ENCODE measurements at places on chromosomes 7 and 10. TPM values are rescaled to one million over a fixed set of nuclear protein-coding genes. Genes with fewer than 3 reads are reported as not detected.

C10orf143 gene
- 6.7 TPM for total RNA-seq

OR13A1 gene
- total RNA-seq: not detected

PNLIPRP3 gene
- not detected for total RNA-seq

DNA sequence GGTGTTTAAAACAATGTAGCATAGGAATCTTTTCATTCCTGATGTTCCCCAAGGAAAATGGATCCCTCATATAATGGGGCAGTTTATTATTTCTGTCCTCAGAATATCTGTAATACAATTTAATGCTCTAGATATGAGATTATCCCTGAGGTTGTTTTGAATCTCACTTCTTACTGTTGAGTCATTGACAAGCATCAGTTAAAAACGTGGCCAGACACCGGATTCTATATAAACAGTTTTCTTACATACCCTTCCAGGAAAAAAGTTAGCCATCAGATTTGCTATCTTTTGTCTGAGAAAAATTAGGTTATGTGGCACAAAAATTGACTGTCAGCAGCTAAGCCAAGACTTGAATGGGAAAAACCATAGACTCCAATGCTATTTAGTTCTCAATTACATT, 539.8 kb upstream of the CELF2 start:
- no peak overlapping the region for H3K4me3 ChIP-seq
- H3K4me1 ChIP-seq: no peaks in the 10 kb centered on the region
- no peaks in the 10 kb centered on the region for H3K36me3 ChIP-seq
- H3K27ac ChIP-seq: no peak overlapping the region
- no peaks in the 10 kb centered on the region for H3K27me3 ChIP-seq

DNA sequence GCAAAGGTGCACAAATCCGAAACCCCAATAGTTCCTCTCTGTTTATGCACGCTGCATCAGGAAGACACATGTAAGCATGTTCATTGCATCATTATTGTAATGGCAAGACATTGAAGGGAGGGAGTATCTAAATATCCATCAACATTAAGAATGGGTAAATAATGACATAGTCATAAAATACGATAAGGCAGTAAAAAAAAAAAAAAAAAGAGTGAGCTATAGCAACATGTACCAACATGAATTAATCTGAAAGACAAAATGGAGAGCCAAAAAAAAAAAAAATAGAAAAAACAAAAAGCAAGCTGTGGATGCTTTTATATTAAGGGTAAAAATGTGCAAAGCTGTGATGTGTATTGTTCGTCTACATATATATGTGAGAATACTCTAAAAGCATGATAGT, 70.2 kb upstream of the ABLIM1 start:
- H3K4me1 ChIP-seq: no peaks in the 10 kb centered on the region
- H3K27ac ChIP-seq: no peak overlapping the region
- no peak for DNase-seq
- no peaks in the 10 kb centered on the region for H3K36me3 ChIP-seq
- H3K27me3 ChIP-seq: no peaks in the 10 kb centered on the region

DNA sequence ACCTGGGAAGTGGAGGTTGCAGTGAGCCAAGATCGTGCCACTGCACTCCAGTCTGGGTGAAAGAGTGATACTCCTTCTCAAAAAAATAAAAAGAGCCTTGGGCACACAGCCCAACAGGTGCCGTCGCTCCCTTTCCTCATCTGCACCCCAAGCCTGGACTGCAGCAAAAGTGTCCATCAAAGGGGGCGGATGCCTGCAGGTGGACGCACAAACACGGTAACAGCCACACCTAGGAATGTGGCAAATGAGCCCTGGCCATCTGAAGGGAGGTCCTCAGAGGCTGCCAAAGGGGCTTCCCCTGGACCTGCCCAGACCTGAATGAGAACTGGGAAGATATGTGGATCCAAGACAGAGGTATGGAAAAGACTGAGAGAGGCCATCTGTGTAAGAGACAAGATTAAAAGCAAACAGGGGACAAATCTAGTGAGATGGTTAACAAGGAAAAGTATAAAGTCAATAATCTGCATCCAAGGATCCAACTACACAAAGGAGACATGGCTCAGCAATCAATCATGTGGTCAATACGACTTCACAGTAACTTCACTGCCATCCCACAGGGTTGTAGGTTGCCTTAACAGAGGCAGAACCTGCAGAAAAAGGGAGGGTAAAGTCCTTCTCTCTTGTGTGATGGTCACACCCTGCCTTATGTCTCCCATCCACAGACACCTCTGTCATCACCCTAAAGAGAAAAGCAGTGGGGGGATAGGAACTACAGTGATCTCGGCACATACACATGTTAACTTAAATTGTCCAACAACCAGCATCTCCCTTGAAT, 25.4 kb downstream of the DRGX start:
- DNase-seq: no peak
- no peak overlapping the region for H3K27ac ChIP-seq
- H3K4me3 ChIP-seq: no peak overlapping the region
- no peaks in the 10 kb centered on the region for H3K36me3 ChIP-seq
- H3K27me3 ChIP-seq: no peaks in the 10 kb centered on the region
- H3K4me1 ChIP-seq: no peaks in the 10 kb centered on the region

DNA sequence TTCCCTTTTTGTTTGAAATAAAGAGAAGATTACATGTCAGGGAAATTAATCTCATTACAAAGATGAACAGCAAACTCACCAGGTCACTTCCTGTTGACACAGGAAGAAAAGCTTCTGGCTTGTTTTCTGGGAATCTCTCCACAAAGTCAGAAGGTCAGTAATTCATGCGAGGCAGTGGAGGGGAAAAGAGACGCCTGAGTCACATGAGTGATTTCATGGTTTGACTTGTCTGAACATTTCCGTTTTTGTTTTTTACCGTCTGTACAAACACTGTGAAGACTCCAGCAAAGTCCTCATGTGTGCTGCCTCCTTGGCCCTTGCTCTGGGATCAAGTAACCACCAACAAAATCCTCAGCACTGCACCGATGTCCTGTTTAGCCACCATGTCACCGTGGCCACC, 2.5 kb upstream of the HABP2 start:
- H3K4me1 ChIP-seq: no peaks in the 10 kb centered on the region
- no peaks in the 10 kb centered on the region for H3K36me3 ChIP-seq

- peaks cover 71% of the 10 kb centered on the region for H3K4me1 ChIP-seq
- H3K27ac ChIP-seq: peak overlapping the region; percentile 47
- no peaks in the 10 kb centered on the region for H3K27me3 ChIP-seq
- peak overlapping the region; percentile 33 for H3K4me3 ChIP-seq
- H3K36me3 ChIP-seq: no peaks in the 10 kb centered on the region
Observed at GRCh38 chr10:17428351-17429097, 25.9 kb downstream of the ST8SIA6 start.

DNA sequence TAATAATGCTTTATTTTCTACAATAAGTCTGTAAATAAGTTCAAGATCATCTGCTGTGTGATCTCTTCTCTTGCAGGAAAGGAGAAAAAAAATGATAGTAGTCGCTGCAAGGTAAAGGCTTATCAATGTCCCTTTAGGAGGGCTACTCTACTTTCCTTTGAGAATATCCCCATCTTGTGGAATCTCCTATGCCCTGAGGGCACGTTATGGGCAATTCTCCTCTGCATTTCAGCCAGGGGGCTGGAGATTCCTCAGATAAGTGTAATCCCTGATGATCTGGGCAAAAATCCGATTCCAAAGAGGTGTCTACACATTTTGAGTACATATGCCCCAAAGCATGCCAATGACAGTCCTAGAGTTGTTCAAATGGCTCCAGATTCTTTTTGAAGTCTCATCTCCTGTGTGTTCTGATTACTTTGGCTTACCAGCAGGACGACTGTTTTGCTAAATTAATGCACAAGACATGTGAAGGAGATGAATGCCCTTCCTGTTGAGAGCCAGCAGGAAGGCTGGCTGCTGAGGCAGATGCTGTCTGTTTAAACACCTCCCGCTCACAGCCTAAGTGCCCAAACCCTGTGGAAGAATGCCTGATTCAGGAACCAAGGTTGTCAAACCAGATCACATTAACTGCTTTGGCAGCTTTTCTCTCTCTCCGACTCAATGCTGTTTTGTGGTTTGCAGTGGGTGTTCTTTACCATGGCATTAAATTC, 171.2 kb upstream of the COL1A2 start:
- no peak for DNase-seq
- no peak overlapping the region for H3K4me3 ChIP-seq
- H3K4me1 ChIP-seq: no peaks in the 10 kb centered on the region
- H3K27me3 ChIP-seq: no peaks in the 10 kb centered on the region
- H3K36me3 ChIP-seq: no peaks in the 10 kb centered on the region

DNA sequence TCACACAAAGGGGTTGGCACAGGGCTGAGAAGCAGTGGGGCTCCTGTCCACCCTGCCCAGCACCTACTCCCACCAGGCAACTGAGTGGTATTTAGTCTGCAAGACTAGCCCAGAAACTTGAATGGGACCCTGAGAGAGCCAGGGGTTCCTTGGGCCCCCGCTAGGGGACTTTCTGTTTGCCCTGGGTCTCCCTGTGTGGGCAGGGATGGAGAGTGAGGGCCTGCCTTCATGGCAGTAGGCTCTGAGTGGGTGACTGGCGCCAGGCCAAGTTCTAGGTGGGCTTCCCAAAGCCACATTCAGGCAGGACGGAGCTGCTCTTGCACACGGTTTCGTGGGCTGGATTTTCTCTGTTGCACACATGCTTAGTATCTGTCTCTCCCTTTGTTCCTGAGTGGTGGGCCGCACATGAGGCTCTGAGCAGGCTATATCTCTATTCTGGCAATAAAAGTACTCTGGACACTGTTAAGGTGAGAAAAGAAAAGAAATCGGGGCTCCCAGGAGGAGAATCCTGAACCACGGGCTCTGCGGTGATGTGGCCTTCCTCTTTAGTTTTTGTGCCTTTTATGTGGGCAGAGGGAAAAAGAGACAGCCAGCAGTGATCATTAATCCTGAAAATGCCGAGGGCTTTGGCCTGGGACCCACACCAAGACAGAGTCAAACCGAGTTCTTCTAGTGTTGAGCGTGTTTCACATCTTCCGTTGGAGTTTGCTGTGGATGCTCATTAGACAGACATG, 26.9 kb downstream of the IL2RA start:
- no peak for DNase-seq
- H3K27ac ChIP-seq: no peak overlapping the region
- H3K27me3 ChIP-seq: no peaks in the 10 kb centered on the region

DNA sequence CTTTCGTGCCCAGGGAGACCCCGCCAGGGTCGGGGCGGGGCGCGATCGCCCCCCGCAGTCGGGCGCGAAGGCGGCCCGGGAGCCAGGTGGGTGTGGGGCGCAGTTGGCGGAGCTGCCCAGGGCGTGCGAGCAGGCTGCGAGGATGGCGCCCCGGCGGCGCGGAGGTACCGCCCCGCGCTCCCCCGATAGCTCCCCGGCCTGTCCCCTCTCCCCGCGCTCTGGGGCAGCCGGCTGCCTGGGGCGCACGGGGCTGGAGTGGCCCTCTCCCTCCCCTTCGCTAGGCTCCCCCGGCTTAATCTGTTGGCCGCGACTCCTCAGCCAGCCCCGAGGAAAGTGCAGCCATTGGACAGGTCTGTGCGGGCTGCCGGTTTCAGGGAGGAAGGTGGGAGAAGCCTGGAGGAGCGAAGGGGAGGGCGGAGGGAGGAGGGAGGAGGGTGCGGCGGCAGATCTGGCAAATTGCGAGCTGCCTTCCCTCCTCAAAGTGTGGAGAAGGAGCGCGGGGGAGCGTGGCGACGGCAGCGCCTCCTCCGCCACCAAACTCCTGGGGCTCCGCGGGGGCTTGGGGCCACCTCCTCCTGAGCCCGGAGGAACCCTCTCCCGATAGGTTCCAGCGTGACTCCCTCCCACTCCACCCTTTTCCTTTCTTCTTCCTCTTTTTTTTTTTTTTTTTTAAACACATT, 361 bp upstream of the PLXDC2 start:
- H3K4me1 ChIP-seq: no peaks in the 10 kb centered on the region
- peaks cover 6% of the 10 kb centered on the region for H3K27me3 ChIP-seq
- no peaks in the 10 kb centered on the region for H3K36me3 ChIP-seq
- no peak for DNase-seq
